GM12878 (cell line): ENCODE measurements at places on chromosomes 1 and 21.

DNA sequence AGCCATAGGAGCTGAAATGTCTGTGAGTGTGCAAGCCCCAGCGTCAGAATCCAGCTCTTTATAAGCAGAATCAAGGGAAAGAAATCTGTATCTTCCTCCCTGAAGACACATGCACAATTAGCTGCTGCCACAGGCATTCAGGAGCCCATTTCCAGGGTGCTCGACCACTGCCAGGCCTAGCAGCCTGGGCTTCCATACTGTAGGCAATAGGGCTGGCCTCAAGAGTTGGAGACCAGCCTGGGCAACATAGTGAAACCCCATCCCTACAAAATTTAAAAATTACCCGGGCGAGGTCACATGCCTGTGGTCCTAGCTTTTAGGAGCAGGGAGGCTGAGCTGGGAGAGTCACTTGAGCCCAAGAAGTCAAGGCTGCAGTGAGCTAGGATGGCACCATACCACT lies 41.0 kb downstream of the NEK2 start:
- DNase-seq = no peak

- no peak for DNase-seq
Observed at GRCh38 chr1:199629624-199630023, 397.9 kb upstream of the NR5A2 start.

DNA sequence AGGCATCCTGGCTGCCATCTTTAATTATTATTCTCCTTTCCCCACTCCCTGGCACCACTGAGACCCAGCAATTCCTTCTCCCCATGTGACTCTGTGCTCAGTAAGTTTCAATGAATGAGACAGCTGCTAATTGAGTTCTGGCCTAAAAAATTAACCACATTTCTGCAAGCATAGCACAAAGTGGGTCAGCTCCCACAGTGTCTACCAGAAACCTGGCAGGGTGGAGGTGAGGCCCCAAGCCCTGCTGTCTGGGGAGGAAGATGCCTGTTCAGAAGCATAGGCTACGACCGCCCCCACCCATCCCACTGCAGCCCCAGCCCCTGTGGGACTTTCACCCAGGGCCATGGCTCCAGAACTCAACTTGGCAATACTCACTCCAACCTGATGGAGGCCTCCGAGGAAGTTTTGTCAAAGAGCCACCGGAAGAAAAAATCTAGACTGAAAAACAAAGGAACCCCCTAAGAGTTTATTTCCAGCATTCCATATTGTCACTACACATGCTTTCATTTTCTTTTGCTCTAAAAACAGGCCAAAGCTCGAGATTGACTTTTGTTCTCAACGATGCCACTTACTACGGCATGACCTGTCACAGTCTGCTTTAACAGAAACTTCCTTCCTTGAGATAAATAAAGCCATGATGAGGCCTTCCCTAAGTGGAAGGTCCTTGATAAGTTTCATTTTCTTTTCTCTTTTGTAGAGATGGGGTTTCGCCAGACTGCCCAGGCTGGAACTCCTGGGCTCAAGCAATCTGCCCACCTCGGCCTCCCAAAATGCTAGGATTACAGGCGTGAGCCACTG lies 26.5 kb downstream of the TMEM63A start:
- no peak for DNase-seq

DNA sequence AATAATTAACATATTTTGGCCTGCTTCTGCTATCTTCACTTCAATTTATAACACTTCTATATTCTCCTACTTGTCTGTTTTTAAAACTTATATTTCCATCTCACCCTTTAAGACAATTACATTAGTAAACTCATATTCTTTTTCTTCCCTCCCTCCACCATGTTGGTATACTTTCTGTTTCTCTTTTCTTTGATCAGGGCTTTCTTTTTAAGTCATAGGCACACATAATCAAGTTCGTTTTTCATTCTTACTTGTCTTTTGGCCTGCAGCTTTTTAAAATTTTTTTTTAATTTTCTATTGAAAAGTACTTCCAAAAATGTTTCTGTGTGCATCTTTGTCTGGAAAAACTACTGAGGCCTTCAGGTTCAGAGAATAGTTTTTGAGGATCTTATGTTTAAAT lies 2.3 kb downstream of the PYHIN1 start:
- no peak for DNase-seq

GRCh38 chr1:152817309-152817708 lies 5.5 kb downstream of the LCE1B start:
- no peak for DNase-seq

DNA sequence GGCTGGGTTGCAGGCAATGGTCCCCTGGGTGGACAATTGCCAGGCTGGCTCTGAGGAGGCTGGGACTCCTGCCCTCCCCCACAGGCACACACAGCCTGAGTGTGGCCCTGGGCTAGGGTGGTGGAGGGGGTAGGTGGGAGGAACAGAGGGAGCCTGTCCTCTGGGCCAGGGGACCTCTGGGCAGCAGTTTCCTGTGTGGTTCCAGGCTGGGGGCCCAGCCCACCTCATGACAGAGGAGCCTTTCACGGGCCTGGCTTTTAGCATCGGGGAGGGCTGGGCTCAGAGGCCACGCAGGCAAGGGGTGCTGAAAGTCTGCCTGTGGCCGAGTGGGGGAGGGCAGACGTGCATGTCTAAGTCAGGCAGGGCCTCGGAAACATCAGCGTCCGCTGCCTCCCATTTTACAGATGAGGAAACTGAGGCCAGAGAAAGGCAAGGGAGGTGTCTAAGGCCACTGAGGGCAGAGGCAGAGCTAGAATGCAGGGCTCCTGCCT lies 7.0 kb downstream of the EXTL1 start:
- DNase-seq = no peak

- DNase-seq = no peak
Observed at GRCh38 chr1:243487649-243488227, 231.9 kb downstream of the SDCCAG8 start.

GRCh38 chr21:32888971-32889370 lies 117.4 kb upstream of the PAXBP1 start:
- no peak for DNase-seq

DNA sequence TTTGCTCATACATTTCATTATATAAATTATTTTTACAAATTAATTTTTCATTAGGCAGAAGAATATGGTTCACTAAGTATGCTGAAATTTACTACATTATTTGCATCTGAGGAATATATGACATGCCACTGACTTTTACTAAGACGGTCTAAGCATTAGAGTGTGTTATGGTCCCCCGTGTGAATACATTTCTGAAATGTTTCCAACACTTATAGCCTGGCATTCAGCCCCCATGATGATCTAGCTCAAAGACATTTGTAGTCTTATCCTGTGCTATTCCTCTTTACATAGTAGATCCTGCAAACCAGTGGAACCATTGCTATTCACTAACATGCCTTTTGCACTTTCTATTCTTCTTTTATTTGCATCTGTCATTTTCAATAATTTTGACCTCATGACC lies 1878.0 kb downstream of the MRPL39 start:
- DNase-seq = no peak

DNA sequence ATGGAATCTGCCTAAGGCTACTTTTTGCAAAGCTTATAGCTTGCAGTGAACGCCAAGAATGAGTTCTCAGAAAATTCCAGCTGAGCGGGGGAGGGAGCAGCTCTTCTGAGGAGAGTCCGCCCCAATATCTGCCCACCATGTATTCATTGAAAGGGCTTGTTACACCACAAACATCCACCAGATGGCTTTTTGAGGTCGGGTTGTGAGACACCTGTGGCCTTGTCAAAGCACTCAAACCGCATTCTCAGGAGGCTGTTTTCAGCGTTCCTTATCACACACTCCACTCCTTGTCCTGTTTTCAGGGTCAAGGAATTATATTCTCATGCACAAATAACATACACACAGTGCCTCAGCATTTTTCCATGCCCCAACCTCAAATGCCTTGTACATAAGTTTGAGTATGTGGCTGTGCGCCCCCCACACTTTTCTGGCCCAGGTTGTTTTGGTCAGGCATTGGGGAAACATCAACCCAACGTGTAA lies 3.9 kb upstream of the C4BPB start:
- no peak for DNase-seq

DNA sequence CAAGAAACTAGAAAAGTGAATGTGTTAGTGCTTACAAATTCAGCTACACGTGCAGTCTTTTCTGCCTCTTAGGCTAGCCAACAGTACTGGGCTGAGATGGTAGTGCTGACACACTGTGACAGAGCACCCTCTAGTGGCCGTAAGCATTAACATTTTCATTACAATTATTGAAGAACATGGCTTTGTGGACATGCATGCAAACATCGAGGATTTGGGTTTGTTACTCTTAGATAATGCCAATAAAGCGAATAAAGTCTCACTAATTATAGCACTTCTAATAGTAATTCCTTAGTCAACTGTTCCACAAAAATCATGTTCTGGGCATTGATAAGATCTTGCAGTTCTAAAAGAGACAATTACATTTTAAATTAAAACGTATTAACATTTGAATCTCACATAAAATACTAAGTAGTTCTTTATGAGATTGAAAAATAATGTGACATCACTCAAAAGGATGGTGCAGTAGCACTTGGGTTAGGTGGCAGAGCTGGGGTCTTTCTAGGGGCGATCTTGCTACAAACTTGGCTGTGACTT lies 47.1 kb downstream of the MYSM1 start:
- peak; percentile 42 for DNase-seq

GRCh38 chr21:29077651-29078090 lies 4.2 kb upstream of the CCT8 start:
- peak; percentile 45 for DNase-seq

DNA sequence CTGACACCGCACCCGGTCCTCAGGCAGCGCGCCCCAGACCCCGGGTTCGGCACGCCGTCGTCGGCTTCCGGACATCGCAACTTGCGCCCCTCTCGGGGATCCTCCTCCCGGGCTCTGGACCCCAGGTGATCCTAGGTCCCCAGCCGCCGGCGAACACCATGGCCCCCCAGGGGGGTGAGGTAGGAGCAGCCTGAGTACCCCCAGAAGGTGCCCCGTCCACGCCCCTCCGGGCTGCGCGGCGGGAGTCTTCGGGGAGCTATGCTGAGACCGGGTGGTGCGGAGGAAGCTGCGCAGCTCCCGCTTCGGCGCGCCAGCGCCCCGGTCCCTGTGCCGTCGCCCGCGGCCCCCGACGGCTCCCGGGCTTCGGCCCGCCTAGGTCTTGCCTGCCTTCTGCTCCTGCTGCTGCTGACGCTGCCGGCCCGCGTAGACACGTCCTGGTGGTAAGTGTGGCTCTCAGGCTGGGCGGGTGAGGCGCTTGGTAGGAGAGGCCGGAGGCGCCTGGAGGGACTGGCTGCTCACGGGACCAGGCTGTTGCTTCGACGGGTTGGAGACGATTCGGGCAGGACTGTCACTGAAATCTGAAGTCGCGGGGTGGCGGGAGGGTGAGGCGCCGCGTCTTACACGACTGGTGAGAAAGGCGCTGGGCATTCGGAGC lies 367 bp downstream of the WNT2B start:
- DNase-seq = no peak

- DNase-seq = no peak
Observed at GRCh38 chr1:45012639-45013278, 705 bp downstream of the UROD start.

DNA sequence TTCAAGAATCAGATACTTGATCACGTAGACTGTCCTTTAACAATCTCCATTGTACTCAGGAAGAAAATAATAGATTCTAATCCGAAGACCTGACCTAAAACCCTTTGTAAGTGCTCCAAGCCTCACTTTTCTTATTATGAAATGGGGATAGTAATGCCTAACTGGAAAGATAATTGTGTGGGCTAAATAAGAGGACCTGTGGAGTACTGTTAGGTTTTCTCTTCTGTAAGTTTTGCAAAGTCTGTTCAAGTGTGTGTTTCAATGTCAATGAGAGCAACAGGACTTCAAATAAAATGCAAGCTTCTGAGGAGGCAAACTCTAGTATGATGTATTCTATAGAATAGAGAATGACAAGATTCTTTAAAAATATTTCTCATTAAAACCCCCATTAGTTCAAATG lies 348.6 kb downstream of the USP25 start:
- DNase-seq = no peak

- no peak for DNase-seq
Observed at GRCh38 chr1:11051781-11052511, 4.9 kb upstream of the MASP2 start.

DNA sequence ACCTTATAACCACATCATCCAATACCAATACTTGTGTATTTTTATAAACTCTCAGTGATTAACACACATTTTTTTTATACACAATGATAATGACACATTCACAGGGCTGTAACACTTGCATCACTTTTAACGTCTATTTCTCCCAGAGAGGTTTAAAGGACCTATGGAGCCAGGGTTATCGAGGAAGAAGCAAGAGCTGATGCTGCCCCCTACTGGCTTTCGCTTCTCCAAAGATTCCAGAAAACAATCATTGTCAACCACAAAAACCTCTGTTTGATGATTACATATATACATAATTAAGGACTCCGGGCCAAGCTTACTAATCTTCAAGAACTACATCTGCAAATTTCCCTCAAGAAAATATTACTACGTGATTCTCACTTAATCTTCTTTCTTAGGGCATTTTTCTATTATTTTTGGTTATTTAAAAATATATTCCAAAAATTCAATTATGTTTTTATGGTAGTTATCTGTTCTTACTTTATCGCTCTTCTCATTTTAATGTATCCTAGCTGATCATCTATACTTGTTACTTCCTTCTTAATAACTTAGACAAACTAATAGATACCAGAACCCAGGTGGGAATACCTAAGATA lies 214.5 kb downstream of the VAV3 start:
- DNase-seq = peak; percentile 19

DNA sequence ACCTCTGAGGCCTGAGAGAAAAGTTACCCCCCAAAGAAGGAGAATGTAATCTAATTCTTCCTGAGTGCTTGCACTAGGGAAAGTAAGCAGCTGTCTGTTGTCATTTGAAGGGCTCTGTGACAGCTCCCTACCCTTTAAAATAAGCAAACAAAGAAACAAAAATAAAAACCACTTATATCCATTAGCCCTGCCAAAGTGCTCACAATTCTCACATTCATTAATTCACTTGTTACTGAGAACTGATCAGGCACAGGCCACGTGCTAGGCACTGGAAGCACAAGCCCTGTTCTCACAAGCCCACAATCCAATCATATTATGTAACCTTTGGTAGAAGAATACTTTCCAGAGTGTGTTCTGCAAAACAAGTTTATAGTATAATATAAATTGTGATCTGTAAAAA lies 199.4 kb downstream of the ZC3H11B start:
- DNase-seq = no peak

DNA sequence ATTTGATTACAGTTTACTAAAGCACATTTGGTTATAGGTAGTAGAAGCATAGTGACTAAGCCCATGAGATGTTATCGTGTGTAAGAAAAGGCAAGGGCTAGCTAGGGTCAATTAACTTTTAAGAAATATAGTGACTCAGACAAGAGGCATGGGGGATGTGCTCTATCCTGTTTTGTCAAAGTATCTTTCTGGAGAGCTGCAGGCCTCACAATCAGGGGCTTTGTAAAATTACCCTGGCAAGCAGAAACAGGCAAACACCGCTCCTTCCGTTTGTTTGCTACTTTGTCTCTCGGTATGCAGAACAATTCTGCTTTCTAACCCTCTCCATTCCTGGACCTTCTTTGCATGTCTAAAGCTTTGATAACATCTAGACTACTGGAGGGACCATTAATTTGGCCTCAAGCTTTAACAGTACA lies 26.1 kb upstream of the ZNF697 start:
- no peak for DNase-seq
